Spleen (tissue), 13 donors: ENCODE measurements at places on chromosomes 5 and 9. TPM values are rescaled to one million over a fixed set of nuclear protein-coding genes. Genes with fewer than 3 reads are reported as not detected.

FCN2 gene
- total RNA-seq, result not detected

SOHLH1 gene
- total RNA-seq, result not detected

SLCO4C1 gene
- total RNA-seq, result 4.1 TPM

KIF4B gene
- total RNA-seq, result not detected

TCERG1 gene
- 117 TPM for total RNA-seq

FOXD4L6 gene
- 0.68 TPM for total RNA-seq

HAVCR1 gene
- total RNA-seq, result 0.52 TPM

SPINK4 gene
- not detected for total RNA-seq
